ENCODE measurements at places on chromosomes 2 and 18. TPM values are rescaled to one million over a fixed set of nuclear protein-coding genes. Genes with fewer than 3 reads are reported as not detected.

The REG1A gene
- total RNA-seq: 1.1 TPM

GRCh38 chr2:131488306-131489205 is 3.6 kb downstream of the MZT2A start:
- DNase-seq: peak; percentile 49

DNA sequence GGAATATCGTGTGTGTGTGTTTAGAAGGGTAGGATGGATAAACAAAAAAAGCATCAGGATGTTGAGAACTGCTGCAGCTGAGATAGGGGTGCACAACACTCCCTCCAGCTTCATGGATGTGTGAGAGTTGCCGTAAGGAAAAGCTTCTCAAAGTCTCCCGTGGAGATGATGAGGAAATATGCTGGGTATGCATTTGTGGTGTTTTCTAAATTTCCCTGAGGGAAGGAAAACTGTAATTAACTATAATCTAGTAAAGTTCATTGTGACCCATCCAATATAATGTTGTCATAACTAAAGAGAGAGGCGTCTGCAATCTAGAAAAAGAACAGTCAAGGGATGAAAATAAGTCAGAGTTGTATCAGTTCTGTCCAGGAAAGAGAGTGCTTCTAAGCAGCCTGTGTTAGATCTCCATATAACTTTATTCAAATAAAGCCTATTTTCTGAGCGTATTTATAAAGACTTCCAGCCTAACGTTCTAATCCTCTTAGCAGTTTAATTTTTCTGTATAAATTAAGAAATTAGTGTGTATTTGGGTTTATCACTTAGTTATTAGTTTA is 7.3 kb upstream of the LMAN2L start:
- no peak for DNase-seq

- no peak for DNase-seq
Observed at GRCh38 chr2:68692511-68692910, 42.1 kb upstream of the ARHGAP25 start.

- no peak for DNase-seq
Observed at GRCh38 chr2:62136956-62137830, 58.7 kb upstream of the B3GNT2 start.

The RSAD2 gene
- total RNA-seq: not detected

GRCh38 chr2:230230087-230230486 is 4.6 kb downstream of the SP140 start:
- no peak for DNase-seq

DNA sequence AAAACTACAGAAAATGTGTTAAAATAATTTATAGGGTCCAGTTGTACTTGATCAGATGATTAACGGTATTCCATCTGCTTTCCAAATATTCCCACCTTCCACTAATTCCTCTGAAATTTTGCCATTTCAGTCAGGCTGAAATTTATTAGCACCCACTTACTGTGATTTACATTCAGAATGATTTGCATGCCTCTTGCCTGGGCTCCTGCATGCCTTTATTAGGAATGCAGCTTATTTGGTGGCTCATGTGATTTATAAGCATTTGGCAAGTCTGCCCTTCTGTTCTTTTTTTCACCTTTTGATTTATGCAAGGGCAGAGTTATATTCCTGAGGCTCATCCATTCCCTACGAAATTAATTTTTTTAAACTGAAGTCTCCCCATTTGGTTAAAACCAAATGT is 1594.5 kb upstream of the PIK3C3 start:
- DNase-seq: no peak

GRCh38 chr18:63808125-63808524 is 32.9 kb downstream of the SERPINB7 start:
- DNase-seq: no peak

GRCh38 chr2:181656450-181657291 is at the start of gene CERKL:
CERKL (minus strand) TSS chr2:181657105; CDS start chr2:181657006, 99 bp downstream.
- peak; percentile 69 for DNase-seq

- no peak for DNase-seq
Observed at GRCh38 chr2:191302459-191303139, 57.4 kb downstream of the MYO1B start.

The GAL3ST2 gene
- total RNA-seq: 0.42 TPM

The RAB17 gene
- total RNA-seq: not detected

The LOXHD1 gene
- not detected for total RNA-seq

DNA sequence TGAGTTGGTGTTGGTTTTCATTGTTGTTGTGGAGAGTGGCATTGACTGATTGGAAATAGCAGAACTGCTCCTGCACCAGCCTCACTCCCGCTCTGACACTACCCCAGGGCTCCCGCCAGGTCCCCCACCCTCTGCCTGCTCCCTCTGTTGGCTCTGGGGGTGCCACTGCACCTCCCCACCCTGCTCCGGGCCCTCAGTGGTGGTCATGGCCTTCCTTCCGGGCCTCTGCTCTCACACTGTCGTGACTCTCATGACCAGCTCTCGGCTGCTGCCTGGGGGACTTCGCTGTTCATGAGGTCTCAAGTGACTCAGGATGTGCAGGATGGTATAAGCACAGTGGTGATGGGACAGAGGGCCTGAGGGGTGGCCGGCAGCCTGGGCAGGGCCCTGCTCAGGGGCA is 113.2 kb downstream of the MARCHF4 start:
- DNase-seq: no peak

DNA sequence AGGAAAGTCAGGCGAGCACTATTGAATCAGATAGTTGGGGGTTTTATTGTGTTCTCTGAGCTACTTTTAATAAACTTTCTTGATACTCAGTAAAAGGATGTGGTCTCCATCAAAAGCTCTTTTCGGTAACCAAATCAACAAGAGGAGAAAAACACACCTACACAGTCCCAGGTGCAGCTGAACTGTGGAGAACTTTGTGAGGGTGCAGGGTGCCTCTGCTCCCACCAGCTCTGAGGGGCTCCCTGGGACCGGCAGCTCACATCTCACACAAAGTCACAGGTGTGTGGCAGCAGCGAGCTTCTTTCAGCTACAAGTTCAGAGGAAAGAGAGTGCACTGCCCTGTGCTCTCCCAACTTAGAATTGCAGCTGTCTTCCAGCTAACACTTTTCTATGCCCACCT is 650.4 kb downstream of the RNF144A start:
- DNase-seq: no peak

- DNase-seq: no peak
Observed at GRCh38 chr2:172177581-172177980, 74.9 kb upstream of the DLX2 start.

GRCh38 chr18:36376361-36376760 is 78.8 kb downstream of the FHOD3 start:
- no peak for DNase-seq

GRCh38 chr2:98293030-98293429 is 53.2 kb upstream of the CNGA3 start:
- DNase-seq: no peak

GRCh38 chr18:32300914-32301313 is 111.1 kb downstream of the MEP1B start:
- no peak for DNase-seq

GRCh38 chr18:2884706-2885285 is 38.0 kb downstream of the EMILIN2 start:
- DNase-seq: no peak

The TFPI gene
- total RNA-seq: 0.59 TPM

The DCC gene
- total RNA-seq: 5.6 TPM

The MAP3K19 gene
- total RNA-seq: not detected

DNA sequence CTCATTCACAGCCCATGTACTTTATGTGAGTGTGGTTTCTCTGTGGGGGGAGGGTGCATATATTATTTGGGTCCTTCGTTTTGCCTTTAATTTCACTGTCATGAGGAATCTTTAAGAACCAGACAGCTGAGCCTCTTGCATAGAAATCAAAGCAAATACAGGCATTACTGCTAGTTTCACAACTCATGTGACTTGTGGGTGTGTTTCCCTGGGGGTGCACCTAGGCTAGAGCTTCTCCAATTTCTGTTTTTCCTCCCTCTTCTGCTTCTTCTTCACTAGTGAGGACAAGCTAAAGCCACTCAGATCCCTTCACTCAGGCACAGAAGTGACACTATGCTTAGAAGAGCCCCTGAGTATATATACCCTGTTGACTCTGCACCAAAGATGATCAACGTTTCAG is 131.4 kb downstream of the ACOXL start:
- no peak for DNase-seq

DNA sequence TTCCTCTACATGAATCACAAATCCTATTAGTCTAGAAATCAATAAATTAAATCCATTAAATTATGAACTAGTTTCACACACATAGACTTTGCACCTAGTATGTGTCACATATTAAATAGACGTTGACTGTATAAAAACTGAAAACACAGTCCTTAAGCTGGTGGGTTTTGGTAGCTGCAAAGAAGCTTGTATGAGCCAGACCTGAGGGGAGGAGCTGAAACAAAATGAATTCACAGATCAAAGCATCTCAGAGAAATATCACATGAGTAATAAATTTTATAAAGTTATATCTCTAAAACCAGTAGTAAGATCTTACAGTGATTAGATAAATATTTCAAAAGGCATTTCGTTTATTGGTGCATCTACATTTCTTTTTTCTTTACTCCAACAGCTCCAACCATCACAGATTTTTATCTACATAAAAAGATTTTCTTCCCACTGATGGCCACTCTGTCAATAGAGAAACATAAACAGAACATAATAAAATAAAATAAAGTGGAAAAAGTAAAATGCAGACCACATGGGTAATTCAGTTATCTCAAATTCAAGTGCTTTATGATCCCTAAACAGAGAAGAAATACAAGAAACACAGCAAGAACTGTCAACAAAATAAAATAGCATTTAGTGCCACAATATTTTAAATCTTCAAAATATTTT is 420.0 kb upstream of the CYRIA start:
- DNase-seq: no peak

DNA sequence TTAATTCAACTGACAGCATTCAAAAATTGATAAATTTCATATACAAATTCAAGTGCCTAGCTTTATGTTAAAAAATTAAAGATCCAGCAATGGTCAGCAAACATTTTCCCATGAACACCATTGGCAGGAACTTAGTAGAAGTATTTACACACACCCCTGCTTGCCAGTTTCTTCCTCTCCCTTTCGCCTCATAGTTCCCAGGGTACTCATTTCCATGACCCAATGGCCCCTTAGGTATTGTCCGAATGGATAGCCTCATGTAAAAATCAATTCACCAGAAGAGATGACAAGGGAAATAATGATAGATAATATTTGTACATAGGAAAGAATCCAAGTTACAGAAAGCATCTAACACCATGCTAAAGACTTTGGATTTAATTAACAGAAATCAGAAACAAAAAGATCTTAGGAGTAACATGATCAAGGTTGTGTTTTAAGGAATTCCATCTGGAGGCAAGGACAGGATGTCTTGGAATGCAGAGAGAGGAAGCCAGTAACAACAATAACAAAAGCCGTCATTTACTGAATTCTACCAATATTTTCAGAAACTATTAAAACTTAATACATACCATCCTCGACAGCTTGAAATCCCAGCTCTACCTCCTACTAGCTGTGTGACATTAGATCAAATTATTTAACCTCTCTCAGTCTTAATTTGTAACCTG is 423.0 kb downstream of the IRS1 start:
- DNase-seq: no peak

The GRB14 gene
- total RNA-seq: 0.83 TPM

DNA sequence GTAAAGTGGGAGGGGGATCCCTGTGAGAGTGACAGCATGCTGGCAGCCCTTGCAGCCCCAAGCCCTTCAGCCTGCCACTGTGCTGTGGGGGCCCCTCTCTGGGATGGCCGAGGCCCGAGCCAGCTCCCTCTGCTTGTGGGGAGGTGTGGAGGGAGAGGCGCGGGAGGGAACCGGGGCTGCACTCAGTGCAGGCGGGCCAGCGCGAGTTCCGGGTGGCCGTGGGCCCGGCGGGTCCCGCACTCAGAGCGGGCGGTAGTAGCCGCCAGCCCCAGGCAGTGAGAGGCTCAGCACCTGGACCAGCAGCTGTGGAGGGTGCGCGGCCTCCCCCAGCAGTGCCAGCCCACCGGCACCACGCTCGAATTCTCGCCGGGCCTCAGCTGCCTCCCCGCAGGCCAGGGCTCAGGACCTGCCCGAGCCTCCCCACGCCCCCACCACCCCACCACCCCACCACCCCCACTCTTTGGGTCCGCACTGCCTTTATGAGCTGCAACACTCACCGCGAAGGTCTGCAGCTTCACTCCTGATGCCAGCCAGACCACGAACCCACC is 208.1 kb downstream of the CDH19 start:
- no peak for DNase-seq

The IL36B gene
- total RNA-seq: not detected

- DNase-seq: no peak
Observed at GRCh38 chr2:71736986-71737385, 283.6 kb downstream of the DYSF start.

The ADAM23 gene
- 16.4 TPM for total RNA-seq

DNA sequence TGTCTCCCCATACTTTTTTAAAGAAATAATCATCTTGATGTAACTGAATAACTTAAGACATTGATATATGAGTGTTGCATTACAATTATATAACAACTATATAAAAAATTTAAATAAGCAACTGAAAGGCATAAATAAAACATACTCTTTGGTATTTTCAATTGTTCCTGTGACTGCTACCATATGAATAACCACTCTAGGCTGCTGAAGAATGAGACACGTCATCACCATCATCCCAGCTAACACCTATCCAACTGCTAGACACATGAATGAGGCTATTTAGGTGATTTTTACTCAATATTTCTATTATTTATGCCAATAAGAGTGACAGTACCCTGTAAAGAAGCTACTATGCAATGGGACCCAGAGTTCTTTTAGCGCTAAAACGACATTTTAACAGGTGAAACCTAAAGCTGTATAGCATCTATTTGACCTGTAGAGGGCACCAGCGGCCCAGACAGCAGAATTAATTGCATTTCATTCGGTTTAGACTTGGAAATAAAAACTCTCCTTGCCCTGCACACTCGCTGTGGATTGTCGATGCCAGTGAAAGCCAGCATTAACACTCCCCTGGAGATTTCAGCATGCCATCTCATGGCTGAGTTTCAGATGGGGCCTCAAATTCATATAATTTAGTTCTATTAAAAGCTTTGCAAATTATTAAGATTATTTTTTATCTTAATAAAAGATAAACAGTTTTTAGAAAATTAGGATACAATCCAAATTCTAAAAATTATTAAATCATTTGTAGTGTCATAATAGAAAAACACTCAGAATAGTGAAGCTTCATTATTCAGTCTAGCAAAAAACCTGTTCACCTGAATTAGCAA is 89.4 kb upstream of the MAP2 start:
- DNase-seq: peak; percentile 65

DNA sequence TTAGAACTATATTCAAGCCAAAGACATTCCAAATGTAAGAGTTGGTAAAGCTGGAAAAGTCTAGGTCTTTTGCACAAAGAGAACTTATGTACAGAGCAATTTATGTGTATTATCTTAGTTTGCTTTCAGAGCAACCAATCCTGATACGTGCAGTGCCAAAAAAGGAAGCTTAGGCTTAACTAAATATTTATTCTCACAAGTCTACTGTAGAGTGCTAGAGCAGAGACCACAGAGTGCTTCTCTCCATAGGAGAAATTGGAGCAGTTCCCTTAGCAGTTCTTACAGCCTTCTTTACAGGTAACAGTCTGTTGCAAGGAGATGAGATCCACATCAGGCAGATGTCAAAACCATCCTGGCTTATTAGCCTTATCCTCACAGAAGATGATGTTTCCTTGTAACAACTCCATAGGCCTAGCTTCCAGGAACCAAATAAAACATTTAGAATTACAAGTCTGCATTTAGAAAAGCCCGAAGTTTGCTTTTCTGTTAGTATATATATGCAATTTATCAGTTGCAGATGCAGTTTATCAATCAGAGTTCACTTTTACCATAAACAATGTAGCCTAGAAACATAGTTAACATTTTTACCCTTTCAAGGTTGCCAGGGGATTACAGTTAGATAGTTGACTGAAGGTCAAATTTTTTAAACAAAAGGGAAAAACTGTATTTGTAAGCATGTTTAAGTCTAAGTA is 250.6 kb upstream of the KCNJ3 start:
- no peak for DNase-seq
